IPS DF 19.7 (cell line): ENCODE measurements at places on chromosomes 13 and 19.

- DNase-seq = no peak
Observed at GRCh38 chr13:97254816-97255215, 32.7 kb downstream of the MBNL2 start.

DNA sequence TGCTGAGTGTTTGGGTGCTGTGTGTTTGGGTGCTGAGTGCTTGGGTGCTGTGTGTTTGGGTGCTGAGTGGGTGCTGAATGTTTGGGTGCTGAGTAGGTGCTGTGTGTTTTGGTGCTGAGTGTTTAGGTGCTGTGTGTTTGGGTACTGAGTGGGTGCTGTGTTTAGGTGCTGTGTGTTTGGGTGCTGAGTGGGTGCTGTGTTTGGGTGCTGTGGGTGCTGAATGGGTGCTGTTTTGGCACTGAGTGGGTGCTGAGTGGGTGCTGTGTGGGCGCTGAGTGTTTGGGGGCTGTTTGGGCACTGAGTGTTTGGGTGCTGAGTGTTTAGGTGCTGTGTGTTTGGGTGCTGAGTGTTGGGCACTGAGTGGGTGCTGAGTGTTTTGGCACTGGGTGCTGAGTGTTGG is 48.5 kb upstream of the F7 start:
- DNase-seq = no peak

DNA sequence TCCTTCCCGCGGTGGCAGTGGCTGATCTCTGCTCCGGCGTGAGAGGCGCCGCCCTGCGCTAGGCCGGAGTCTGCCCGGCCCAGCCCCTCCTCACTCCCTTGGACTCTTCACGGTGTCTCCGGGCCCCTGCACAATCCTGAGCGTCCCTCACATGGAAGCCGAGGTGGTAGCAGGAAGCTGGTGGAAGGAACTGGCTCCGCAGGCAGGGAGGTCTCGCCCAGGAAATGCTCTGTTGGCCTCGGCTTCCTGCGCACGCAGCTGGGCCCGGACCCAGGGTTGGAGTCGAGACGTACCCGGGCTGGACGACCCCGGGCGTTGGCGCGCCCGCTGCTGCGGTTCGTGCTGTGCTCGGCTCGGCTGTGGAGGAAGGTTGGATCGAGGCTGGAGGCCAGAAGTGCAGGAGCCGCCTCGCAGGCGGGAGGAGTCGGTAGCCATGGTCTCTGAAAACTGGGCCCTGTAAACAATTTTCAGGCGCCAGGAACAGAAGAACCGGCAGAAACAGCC is 46.3 kb downstream of the ZNF724 start:
- no peak for DNase-seq

GRCh38 chr19:55165952-55166529 is 372 bp downstream of the DNAAF3 start:
- peak; percentile 91 for DNase-seq

DNA sequence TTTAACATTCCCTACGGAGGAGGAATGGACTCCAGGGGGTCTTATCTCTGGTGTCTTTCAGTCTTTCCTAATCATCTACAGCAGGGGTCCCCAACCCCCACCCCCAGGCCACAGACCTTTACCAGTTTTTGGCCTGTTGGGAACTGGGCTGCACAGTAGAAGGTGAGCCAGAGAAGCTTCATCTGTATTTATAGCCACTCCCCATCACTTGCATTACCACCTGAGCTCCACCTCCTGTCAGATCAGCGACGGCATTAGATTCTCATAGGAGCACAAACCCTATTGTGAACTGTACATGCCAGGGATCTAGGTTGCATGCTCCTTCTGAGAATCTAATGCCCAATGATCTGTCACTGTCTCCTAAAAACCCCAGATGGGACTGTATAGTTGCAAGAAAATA is 120.0 kb upstream of the TMTC4 start:
- DNase-seq = no peak

DNA sequence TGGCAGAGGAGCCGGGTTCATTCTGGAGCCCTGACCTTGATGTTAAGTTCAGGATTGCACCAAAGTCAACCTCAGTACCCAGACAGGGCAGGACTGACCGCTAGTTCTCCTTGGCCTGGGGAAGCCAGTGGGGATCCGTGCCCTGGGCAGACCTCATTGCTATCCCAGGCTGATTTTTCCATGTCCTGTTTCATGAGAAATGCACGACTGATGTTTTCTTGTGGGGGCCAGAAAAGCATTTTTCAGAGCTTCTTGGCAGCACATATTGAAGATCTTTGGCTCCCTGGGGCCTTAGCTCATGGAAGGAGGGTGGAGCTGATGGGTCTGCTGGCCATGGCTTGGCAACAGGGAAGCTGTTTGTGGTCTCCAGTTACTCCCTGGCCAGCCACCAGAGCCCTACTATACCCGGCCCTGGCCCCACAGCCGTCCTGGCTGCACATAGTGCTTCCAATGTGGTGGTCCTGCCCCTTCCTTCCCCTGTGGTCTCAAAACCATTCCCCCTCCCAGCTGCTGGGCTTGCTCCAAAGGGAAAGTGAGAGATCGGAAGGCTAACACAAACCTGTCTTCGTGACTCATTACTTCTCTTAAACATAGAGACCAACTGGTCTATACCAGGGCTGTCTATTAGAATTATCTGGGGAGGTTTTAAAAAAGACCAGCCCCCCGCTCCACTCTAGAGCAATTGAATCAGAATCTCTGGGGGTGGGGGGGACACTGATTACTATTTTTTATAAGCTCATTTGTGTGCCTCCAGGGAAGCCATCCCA is 11.2 kb downstream of the IL17D start:
- DNase-seq = no peak

DNA sequence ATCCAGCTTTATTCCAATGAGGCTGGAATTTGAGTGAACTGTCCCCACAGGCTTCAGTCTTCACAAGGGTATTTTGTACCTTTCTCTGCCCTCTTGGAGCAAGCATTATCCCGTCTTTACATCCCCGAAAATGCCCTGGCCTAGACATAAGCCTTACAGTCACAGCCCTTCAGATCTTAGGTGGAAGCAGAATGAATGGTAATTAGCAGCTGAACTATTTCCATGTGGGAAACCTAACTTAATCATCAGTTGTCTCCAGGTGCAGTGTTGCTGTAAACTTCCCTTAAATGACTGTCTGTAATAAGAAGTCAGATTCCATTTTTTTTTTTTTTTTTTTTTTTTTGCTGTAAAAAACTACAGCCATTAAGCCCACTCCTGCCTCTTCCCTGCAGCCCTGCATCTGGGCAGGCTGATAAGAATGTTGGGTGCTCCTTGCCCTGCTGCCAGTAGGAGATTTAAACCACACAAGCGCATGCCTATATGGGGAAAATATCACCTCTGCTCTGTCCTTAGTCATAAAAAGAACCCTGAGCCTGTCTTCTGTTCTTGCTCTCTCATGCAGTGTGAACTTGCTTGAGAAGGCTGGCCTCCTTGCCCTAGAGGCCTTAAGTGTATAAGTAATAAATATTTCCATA is 426.8 kb upstream of the SLITRK5 start:
- no peak for DNase-seq

DNA sequence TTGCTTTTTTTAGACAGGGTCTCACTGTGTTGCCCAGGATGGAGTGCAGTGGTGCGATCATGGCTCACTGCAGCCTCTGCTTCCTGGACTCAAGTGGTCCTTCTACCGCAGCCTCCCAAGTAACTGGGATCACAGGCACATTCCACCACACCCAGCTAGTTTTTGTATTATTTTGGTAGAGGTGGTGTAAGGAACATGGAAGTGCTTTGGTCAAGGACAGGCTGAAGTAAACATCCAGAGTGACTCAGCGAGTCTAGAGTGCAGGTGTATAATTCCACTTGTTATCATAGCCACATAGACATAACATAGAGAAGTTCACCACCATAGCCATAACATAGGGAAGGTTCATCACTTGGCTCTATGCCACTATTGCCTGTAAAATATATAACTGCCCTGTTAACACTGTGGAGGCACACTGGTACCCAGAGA is 98.6 kb downstream of the RBM26 start:
- DNase-seq = no peak
